Smooth muscle cell of the brain vasculature (primary cell): ENCODE measurements at places on chromosomes 16 and 17.
A peak's percentile ranks its signal among the peaks of the same experiment; 100 is the strongest.

GRCh38 chr16:87826798-87827587 is 42.3 kb downstream of the SLC7A5 start:
- DNase-seq: no peak

DNA sequence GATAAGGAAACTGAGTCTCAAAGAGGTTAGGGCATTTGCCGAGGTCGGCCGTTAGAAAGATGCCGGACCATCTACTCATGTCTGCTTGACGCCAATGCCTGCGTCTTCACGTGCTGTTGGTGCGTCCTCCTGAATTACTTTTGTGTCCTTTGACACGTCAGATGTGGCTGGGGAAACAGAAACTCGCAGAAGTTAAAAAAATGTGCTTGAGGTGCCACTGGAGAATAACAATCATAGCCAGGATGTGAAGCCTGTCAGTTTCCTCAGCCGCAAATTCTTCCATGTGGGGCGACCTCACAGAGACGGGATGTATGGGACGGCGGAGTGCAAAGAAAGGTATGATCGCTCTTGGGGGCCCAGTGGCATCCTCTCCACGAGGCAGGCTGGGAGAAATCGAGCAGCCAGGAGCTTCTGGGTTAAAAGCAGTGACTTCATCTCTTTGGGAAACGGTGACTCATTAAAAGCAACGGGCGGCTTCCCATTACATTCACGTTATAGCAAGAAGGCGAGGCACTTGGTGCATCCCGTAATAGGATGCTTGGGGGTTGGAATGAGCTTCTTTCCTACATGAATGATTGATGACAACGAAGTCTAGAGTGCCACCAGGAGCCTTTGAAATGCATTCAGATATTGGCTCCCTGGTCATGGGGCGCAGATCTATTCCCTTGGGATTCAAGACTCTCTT is 67.8 kb downstream of the BMERB1 start:
- peak; percentile 83 for DNase-seq

GRCh38 chr17:76511668-76512365 is 10.6 kb upstream of the RHBDF2 start:
- DNase-seq: no peak

DNA sequence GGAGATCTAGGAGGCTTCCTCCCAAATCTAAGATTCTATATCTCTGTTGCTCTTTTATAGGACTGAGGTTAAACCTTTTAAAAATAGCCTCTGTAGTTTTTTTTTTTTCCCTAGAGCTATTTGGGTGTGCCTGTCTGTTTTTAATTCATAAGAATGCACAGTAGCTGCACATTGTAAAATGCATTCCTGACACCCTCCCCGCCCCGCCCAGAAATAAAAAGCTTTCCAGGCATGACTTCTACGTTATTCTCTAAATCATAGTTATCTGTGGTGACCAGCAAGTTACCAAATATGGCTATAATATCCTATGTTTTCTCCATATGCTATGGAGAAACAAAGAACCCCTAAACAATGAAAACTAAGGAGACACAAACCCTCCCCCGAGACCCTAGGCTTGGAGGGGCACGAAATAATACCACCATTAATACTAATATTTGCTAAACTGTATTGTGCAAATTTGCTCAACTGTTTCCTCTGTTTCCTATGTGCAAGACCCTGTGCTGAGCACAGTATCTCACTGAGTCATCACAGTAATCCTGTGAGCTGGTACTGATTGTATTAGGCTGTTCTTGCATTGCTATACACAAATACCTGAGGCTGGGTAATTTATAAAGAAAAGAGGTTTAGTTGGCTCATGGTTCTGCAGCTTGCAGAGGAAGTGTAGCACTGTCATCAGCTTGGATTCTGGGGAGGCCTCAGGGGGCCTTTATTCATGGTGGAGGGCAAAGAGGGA is 388.3 kb downstream of the CA10 start:
- DNase-seq: no peak

DNA sequence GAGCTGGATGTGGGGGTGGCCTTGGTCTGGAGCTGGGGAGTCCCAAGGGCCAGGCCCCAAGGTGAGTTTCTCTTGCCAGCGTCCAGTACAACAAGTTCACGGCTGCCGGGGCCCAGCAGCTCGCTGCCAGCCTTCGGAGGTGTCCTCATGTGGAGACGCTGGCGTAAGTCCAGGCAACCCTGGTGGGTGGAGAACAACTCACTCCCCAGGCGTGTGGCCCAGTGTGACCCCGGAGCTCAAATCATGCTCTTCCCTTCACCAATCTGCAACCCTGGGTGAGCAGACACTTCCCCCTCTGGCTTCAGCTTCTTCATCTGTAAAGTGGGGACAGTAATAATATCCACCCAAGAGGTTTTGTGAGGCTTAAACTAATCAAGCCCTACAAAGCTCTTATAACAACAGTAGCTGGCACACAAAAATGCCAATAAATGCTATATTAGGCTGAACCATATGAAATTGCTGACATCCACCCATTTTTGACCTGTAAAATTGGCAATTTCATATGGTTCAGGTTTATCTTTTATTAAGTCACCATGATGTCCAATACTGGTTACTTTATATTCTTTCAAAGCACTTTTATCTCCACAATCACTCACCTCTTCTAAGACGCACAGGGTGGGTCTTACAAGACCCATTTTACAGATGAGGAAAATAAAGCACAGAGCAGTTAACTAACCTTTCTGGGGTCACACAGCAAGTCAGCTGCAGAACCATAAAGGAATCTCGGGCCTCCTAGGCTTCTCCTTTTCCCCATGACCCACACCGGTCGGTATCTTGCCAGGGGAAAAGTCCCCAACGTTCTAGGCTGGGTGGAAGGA is 19.7 kb downstream of the DEXI start:
- no peak for DNase-seq

GRCh38 chr16:8967132-8967821 is 3.6 kb upstream of the USP7 start:
- no peak for DNase-seq

- no peak for DNase-seq
These were observed 1.4 kb downstream of the PYDC1 start for GRCh38 chr16:31215287-31216162.

DNA sequence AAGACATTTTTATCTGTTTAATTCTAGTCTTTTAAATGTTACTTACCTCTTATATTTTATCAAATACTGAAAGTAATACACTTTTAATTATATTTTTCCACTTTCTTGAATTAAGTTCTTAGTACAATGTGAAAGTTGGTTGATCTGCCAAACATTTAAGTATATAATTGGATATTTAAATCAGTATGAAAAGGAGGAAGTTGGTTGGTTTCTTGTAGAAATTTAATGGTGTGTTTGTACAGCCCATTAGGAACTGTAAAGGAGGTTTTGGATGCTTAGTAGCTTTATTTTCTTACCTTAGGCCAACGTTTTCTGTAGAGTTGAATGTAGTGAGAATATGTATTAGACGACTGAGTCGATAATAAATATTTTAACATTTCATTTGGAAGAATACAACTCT is 5.4 kb downstream of the NFATC3 start:
- DNase-seq: no peak

GRCh38 chr17:59558039-59558438 is 7.4 kb upstream of the DHX40 start:
- no peak for DNase-seq

- DNase-seq: no peak
These were observed 303.3 kb downstream of the CEP112 start for GRCh38 chr17:65888649-65889048.

- no peak for DNase-seq
These were observed 58.3 kb downstream of the PLD6 start for GRCh38 chr17:17147821-17148220.

- no peak for DNase-seq
These were observed 198.6 kb upstream of the HSBP1 start for GRCh38 chr16:83609178-83609577.

GRCh38 chr17:6703751-6704150 is 9.4 kb downstream of the SLC13A5 start:
- no peak for DNase-seq

- no peak for DNase-seq
These were observed 8.9 kb downstream of the DRC7 start for GRCh38 chr16:57703416-57704010.

- DNase-seq: no peak
These were observed 111.7 kb upstream of the HS3ST4 start for GRCh38 chr16:25580041-25580440.
